ENCODE measurements at places on chromosomes 3 and 15. TPM values are rescaled to one million over a fixed set of nuclear protein-coding genes. Genes with fewer than 3 reads are reported as not detected.

DNA sequence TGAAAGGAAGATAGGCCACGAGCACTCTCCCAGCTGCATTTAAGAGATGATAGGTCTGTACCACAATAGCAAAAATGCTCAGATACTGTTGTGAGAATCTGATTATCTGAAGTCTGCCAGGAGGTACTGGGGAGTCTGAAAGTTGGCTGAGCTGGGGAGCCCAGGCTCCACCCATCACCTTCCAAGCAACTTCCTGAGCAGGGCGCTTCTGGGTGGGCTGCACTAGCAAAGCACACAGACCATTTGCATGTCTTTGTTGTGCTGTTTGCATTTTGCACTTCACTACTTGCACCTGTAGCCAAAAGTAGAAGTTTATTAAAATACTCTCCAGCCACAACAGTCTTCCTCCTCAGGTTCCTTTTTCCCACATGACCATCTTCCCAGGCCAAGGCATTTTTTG, 133.2 kb downstream of the ALDH1A2 start:
- H3K4me3 ChIP-seq = no peak overlapping the region
- no peak for DNase-seq
- no peaks in the 10 kb centered on the region for H3K36me3 ChIP-seq
- H3K27me3 ChIP-seq = peaks cover 23% of the 10 kb centered on the region
- H3K27ac ChIP-seq = no peak overlapping the region

GRCh38 chr15:47384776-47385175, 332.5 kb upstream of the SEMA6D start:
- H3K27me3 ChIP-seq = no peaks in the 10 kb centered on the region
- no peaks in the 10 kb centered on the region for H3K4me1 ChIP-seq
- H3K4me3 ChIP-seq = no peak overlapping the region
- no peaks in the 10 kb centered on the region for H3K36me3 ChIP-seq
- no peak for DNase-seq

NEK10 gene
- 0.28 TPM for total RNA-seq

- H3K27me3 ChIP-seq = peaks cover 23% of the 10 kb centered on the region
- no peak overlapping the region for H3K27ac ChIP-seq
- H3K4me3 ChIP-seq = no peak overlapping the region
- DNase-seq = no peak
Measured at GRCh38 chr3:12316729-12317351, 28.0 kb downstream of the PPARG start.
